ENCODE measurements at places on chromosomes 1 and 21.

DNA sequence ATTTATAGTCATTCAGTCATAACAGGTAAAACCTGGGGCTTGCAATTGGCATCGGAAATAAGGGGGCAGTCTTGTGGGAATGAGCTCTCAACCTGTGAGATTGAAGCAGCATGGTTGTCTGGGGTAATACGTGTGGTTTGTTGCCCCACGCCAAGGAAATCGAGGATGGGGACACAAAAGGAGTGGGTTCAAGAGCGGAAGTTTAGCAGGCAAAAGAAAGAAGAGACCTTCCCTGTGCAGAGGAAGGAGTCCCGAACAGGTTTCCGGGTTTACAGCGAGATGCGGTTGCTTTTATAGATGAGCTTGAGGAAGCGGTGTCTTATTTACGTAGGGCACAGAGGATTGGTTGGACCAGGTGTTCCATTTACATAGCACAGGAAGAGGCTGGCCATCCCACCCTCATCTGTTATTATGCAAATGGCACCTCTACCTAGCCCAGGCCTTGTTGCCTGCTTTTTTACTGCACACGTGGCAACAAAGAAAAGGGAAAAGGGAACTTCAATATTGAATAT is 37.3 kb downstream of the IFNAR1 start:
- DNase-seq: peak; percentile 83
- peaks cover 26% of the 10 kb centered on the region for H3K4me1 ChIP-seq
- peaks cover 15% of the 10 kb centered on the region for H3K36me3 ChIP-seq
- no peaks in the 10 kb centered on the region for H3K27me3 ChIP-seq

- H3K36me3 ChIP-seq: no peaks in the 10 kb centered on the region
- H3K4me1 ChIP-seq: no peaks in the 10 kb centered on the region
- H3K27ac ChIP-seq: no peak overlapping the region
- H3K4me3 ChIP-seq: no peak overlapping the region
- no peak for DNase-seq
Measured at GRCh38 chr1:178254433-178254832, 160.5 kb downstream of the RASAL2 start.

GRCh38 chr1:110336300-110337039 is 2.7 kb upstream of the RBM15 start:
- H3K36me3 ChIP-seq: peaks cover 20% of the 10 kb centered on the region
- DNase-seq: no peak
- no peaks in the 10 kb centered on the region for H3K27me3 ChIP-seq
- H3K27ac ChIP-seq: peak overlapping the region; percentile 87

- no peaks in the 10 kb centered on the region for H3K27me3 ChIP-seq
- DNase-seq: no peak
- peaks cover 83% of the 10 kb centered on the region for H3K36me3 ChIP-seq
- no peak overlapping the region for H3K4me3 ChIP-seq
Measured at GRCh38 chr1:40742363-40743061, 41.1 kb upstream of the KCNQ4 start.

DNA sequence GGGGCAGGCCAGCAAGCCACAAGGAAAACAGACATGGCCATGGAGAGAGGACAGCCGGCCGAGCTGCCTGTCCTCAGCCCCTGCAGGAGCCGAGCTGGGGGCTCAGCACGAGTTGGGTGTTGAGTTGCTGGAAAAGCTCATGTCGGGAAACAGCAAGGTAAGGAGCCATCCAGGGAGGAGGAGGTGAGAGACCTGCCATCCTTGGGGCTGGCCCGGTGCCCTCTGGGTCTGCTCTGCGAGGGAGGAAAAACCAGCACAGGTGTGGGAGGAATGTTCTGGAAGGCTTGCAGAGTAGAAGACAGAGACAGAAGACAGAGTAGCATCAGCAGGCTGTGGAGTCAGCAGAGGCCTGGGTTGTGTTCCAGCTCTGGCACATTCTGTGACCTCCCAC is 548.8 kb downstream of the PTPRU start:
- H3K27me3 ChIP-seq: peaks cover 4% of the 10 kb centered on the region
- no peak for DNase-seq
- no peaks in the 10 kb centered on the region for H3K4me1 ChIP-seq
- H3K4me3 ChIP-seq: no peak overlapping the region
- no peak overlapping the region for H3K27ac ChIP-seq
- no peaks in the 10 kb centered on the region for H3K36me3 ChIP-seq

DNA sequence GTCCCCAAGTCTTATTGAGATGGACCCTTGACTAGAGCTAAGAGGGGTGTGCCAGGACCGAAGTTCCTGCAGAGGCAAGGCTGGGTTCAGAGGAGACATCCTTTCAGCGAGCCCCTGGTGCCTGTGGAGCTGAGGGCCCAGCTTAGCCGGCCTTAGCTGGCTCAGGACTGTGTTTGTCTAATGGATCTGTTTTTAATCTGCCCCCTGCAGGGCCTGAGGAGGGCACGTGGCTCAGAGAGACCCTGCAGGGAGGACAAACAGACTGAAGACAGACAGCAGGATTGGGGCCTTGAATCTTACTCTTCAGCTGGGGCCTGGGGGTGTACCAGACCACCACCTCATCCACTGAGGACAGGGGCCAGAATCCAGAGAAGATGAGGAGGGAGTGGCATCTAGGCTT is 1.6 kb downstream of the CRABP2 start:
- DNase-seq: no peak
- peaks cover 5% of the 10 kb centered on the region for H3K36me3 ChIP-seq
- no peak overlapping the region for H3K27ac ChIP-seq
- H3K4me1 ChIP-seq: peaks cover 25% of the 10 kb centered on the region
- no peak overlapping the region for H3K4me3 ChIP-seq

DNA sequence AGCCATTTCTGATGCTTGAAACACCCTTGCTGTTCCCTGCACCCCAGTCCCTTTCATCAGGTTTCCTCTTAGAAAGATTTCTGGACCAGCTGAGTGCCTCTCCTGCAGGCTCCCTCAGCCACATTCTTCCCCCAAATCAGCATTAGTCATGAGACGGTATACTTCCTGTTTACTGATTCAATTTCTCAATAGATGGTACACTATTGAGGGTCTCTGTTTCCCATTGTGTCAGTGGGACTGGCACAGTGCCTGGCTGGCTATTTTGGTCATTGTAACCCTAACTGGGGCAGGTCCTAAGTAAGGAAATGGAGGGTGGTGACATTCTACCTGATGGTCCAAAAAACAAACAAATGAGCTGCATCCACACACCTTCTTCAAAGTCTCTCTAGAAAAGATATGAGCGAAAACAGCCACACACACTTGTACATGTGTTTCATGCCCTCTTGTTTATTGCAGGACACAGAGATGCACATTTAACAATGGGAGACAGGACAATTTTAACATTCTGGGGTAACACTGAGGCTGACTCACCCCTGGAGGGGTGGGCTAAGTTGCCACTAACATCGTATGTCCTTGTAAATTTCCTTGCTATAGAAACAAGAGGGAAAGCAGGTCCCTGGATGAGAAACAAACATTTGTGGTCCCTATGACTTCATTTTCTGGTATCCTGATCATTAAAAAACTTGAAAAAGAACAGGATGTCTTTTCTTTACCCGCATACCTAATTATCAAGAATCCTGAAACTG is 77.5 kb downstream of the RRAGC start:
- H3K4me3 ChIP-seq: no peak overlapping the region
- H3K4me1 ChIP-seq: no peaks in the 10 kb centered on the region
- no peaks in the 10 kb centered on the region for H3K36me3 ChIP-seq
- peaks cover 58% of the 10 kb centered on the region for H3K27me3 ChIP-seq

All from activated CD4-positive, alpha-beta T cell treated with anti-CD3 and anti-CD28 coated beads, Interleukin-2, amount 10 ng/mL, durations not matched to agents 7 days and 5 days (primary cell).